Activated naive CD8-positive, alpha-beta T cell treated with anti-CD3 and anti-CD28 coated beads for 36 hours (primary cell): ENCODE measurements at places on chromosomes 1 and 21. TPM values are rescaled to one million over a fixed set of nuclear protein-coding genes. Genes with fewer than 3 reads are reported as not detected.

- DNase-seq: no peak
Observed at GRCh38 chr1:84709131-84709530, 18.9 kb upstream of the SSX2IP start.

DNA sequence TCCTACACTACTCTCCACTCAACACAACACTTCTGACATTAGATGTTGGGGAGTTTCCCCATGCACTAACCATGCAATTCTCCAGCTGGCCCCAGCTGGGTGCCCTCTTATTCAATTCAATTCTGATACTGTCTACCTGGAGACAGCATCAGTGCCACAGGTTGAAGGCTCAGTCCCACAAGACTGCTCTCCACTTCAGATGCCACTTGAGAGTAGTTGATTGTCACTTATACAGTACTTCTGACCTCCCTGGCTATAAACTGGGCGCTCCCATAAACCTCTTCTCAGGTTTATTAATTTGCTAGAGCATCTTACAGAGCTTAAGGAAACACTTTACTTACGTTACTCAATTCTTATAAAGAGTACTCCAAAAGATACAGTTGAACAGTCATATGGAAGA lies 442.3 kb downstream of the LRRIQ3 start:
- DNase-seq: no peak

- DNase-seq: no peak
Observed at GRCh38 chr1:165512816-165513215, 31.0 kb upstream of the LRRC52 start.

Gene CFAP141
- total RNA-seq: not detected

DNA sequence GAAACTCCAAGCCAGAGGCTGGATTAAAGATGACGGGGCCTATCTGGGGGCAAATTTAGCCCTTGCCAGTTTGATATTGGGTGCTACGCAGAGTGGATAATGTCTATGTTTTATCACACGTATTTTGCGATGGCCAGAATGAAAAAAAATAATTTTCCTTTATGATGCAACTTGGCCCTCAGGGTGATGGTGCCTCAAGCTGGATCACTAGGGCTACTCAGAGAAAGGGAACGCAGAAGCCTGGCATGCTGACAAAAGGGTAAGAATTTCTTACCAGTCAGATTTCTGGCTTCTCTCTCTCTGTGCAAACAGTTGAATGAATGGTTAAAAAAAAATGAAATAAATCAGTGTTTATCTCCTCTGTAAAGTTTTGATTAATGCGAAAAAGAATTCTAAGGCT lies 32.6 kb upstream of the NEK2 start:
- DNase-seq: no peak

Gene SLAMF1
- 39.8 TPM for total RNA-seq

- no peak for DNase-seq
Observed at GRCh38 chr1:91700332-91700731, 185.6 kb downstream of the TGFBR3 start.

GRCh38 chr1:3530926-3531818 lies 76.7 kb downstream of the ARHGEF16 start:
- peak; percentile 78 for DNase-seq

Gene MIER1
- total RNA-seq: 52.9 TPM

- no peak for DNase-seq
Observed at GRCh38 chr1:980137-980571, 1.7 kb downstream of the PERM1 start.

- no peak for DNase-seq
Observed at GRCh38 chr1:8109216-8109615, 83.1 kb upstream of the ERRFI1 start.

DNA sequence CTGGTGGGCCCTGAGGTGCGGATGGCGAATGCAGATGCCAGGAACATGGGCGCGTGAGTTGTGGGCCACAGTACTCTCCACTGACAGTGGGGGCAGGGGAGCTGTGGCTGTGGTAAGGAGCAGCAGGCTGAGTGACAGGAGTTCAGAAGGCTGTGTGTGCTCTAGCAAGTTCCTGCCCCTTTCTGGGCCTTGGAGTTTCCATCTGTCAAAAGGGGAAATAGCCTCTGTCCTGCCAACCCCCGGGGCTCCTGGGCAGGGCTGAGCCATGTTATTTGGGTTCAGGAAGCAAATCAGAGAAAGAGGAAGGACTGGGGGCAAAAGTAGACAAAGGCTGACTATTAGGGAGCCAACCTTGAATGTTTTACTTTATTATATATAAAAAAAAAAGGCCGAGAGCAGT lies 19.5 kb upstream of the MFN2 start:
- no peak for DNase-seq

GRCh38 chr1:24557711-24558131 lies 1.8 kb downstream of the NCMAP start:
- no peak for DNase-seq

- DNase-seq: no peak
Observed at GRCh38 chr1:215252164-215252563, 169.6 kb downstream of the KCNK2 start.

DNA sequence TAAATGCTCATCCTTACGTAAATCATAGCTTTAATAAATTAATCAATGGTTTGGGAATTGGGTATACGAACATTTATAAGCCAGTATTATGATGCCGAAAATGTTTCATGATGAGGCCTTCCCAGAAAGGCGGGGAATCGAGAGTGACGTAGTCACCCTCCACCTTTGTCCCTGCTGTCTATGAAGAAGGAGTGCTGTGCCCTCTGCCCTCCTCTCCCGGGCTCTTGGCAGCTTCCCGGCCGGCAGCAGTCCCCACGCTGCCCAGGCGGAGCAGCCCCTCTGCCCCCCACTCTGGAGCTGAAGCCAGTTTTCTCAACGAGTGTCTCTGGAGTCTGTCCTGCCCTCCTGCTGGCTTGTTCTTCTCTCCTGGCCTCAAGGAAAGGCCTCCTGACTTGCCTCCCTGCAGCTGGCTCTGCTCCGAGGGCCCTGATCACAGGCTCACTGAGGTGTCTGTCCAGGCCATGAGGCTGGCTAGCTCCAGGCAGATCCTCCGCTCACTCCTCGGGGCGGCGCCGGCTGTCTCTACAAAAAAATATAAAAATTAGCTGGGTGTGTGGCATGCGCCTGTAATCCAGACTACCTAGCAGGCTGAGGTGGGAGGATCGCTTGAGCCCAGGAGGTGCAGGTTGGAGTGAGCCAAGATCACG lies 150.7 kb upstream of the COL6A1 start:
- no peak for DNase-seq

GRCh38 chr1:201748335-201748734 lies 80.6 kb upstream of the IPO9 start:
- DNase-seq: no peak

- DNase-seq: no peak
Observed at GRCh38 chr1:12745126-12745991, 641 bp upstream of the CFAP107 start.

DNA sequence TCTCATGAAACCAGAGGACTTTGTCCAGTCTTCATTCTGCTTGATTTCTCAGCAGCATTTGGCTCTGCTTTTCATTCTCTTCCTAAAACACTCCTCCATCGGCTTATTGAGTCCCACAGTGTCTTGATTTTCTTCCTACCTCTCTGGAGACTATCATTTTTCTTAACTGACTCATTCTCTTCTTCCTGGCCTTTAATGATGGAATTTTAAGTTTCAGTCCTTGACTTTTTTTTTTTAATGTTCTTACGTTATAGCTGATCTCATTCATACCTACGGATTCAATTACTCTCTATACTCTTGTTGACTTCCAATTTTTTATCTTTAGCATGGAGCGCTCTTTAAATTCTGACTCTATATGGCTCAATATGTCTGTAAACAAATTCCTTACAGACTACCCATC lies 111.1 kb downstream of the NEK7 start:
- no peak for DNase-seq

Gene TNFRSF8
- 1.9 TPM for total RNA-seq

Gene MARK1
- not detected for total RNA-seq

GRCh38 chr1:175878775-175879174 lies 135.4 kb upstream of the TNR start:
- no peak for DNase-seq

Gene SPRR2G
- total RNA-seq: not detected

GRCh38 chr1:56849750-56850149 lies 4.8 kb upstream of the C8A start:
- no peak for DNase-seq

DNA sequence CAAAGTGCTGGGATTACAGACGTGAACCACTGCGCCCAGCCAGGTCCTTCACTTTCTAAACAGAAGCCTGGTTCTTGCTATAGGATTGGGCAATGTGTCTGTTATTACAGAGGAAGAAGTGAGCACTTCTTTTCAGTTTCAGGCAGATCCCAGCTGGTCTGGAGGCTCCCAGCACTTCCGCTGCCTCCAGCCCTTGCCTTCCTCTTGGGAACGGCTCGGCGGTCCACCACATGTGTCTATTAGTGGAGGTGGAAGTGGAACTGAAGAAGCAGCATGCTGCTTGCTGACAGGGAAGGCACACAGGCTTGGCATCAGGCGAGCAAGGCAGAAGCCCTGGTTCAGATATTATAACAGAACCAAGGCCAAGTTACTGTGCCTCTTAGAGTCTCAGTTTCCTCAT lies 17.0 kb downstream of the MKNK1 start:
- DNase-seq: no peak

Gene C8B
- total RNA-seq: not detected

Gene KPRP
- not detected for total RNA-seq

Gene PEAR1
- total RNA-seq: not detected

DNA sequence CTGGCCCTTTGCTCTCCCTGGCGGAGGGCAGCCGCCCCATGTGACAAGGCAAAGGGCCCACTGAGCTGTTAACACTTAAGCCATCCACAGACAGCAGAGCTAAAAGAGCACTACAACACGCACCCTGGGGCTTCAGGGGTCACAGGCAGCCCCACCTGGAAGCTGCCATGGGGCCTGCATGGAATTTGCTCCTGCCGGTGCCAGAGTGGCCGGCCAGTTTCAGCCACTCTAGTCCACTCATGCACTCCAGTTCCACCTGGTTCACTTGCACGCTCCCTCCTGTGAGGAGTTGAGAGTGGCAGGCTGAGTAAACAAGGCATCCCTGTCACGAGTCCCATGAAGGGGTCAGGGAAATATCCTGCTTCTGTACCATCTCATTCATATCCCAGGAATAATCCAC lies 55.3 kb downstream of the RIMS3 start:
- DNase-seq: no peak

DNA sequence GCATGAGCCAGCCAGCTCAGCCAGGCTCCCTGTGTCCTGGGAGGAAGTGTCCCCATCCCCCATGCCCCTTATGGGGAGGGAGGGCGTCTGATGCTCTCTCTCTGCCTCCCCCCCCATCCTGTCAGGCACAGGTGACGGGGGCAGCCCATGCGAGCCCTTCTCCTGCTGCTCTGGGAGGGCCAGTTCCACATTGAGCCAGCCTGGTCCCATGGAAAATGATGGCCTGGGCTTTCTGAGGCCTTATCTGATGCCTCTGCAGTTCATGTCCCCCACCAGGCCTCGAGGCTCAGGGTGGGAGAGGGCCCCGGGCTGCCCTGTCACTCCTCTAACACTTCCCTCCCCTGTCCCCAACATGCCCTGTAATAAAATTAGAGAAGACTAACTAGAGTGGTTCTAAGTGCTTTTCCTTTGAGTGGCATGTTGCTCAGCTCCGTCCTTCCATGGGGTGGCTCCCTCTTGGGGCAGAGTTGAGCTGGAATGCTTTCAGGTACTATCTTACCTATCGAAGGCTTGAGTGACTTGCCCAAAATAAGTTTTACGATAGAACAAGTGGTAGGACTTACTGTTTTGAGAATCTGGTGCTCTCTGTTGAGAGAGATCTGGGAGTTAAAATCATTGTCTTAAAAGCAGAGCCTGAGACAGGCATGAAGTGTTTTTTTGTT lies 1.8 kb upstream of the MTFR1L start:
- DNase-seq: no peak

- DNase-seq: no peak
Observed at GRCh38 chr1:108570128-108570527, 10.2 kb downstream of the EEIG2 start.

GRCh38 chr1:235867903-235868469 lies 1.3 kb upstream of the LYST start:
- DNase-seq: peak; percentile 42

GRCh38 chr1:40774266-40774998 lies 9.2 kb upstream of the KCNQ4 start:
- peak; percentile 61 for DNase-seq

Gene GJC2
- total RNA-seq: 1.1 TPM

- no peak for DNase-seq
Observed at GRCh38 chr1:16126160-16126559, 29.7 kb downstream of the EPHA2 start.

Gene TNFRSF14
- total RNA-seq: 99.6 TPM

DNA sequence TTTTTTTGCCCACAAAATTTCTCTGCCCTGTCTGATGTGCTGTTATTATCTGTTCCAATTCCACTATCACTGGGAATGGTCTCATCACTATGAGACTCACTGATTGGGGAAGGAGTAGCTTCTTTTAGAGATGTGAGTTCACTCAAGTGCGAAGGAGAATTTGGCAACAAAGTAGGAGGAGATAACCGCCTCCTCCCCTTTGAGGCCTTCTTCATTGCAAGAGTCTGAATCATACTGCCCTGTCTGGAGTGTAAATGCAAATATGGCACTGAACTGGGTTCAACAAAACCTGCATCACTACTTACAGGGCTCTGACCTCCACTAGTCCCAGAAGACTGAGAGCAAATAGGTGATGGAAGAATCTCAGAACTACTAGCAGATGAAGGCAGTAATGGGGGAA lies 83.4 kb downstream of the ASH1L start:
- no peak for DNase-seq

- no peak for DNase-seq
Observed at GRCh38 chr1:165845992-165846748, 18.8 kb downstream of the UCK2 start.

GRCh38 chr1:223394242-223394641 lies 1.0 kb downstream of the CCDC185 start:
- DNase-seq: no peak

GRCh38 chr1:3219791-3220467 lies 150.9 kb downstream of the PRDM16 start:
- no peak for DNase-seq

GRCh38 chr1:201447903-201448871 lies 20.8 kb downstream of the PHLDA3 start:
- DNase-seq: peak; percentile 52

DNA sequence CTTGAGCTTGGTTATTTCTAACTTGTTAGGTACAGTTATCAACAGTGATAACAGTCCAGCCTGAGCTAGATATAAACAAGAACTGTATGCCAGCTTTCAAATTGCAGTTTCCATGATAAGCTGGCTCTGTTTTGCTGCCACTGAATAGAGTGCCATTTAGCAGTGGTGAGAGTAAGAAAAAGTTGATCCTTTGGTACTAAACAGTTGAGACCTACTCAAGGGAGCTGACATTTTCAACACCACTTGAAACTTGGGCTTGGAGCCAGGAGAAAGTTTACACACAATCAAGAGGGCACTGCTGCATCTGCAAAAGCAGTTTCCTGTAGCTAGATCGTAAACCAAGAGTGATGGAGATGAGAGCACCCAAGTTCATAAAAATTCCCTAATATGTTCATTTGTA lies 131.3 kb downstream of the RGS7 start:
- no peak for DNase-seq

Gene KCNJ10
- not detected for total RNA-seq

GRCh38 chr1:40653851-40654537 lies 11.5 kb downstream of the RIMS3 start:
- DNase-seq: no peak
